ENCODE measurements at places on chromosomes 11 and 22.

DNA sequence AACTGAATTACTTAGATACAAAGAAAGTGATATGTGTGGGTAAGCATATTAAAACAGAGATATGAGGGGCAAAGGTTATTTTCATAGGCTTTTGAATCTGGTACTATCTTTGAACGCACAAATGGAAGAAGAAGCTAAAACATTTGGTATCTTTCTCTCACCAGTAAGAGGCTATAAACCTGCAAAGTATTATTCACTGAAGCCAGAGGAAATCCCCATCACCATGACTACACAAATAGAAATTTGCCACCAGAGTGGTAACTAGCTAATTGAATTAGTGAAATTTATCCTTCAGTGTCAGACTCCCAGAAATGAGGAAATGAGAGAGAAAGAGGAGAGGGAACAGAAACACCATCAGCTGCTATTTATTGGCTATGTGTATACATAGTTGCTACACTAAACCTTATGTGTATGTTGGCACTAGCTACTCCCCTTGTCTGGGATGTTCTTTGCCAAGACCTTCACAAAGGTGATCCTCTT, 503.4 kb downstream of the DLG2 start:
- no peak for DNase-seq

DNA sequence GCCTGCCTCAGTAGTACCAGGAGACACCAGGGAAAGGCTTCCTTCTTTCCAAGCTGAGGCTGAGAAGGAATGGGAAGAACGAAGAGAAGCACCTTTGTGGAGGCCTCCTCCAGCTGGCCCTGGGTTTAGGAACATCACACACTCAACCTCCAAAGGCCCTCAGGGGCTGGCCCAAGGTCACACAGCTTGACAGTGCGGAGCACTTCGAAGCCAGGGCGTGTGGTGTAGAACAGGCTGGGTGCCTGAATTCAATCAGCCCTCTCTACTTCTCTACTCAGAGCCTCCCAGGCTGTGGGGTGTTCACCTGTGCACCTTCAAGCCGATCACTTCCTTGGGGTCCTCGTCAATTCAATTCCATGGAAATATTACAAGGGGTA, 727 bp upstream of the CSDC2 start:
- no peak for DNase-seq

GRCh38 chr22:42909363-42910058, 52.4 kb upstream of the ARFGAP3 start:
- no peak for DNase-seq

- no peak for DNase-seq
Measured at GRCh38 chr11:83061883-83062282, 9.8 kb downstream of the RAB30 start.

DNA sequence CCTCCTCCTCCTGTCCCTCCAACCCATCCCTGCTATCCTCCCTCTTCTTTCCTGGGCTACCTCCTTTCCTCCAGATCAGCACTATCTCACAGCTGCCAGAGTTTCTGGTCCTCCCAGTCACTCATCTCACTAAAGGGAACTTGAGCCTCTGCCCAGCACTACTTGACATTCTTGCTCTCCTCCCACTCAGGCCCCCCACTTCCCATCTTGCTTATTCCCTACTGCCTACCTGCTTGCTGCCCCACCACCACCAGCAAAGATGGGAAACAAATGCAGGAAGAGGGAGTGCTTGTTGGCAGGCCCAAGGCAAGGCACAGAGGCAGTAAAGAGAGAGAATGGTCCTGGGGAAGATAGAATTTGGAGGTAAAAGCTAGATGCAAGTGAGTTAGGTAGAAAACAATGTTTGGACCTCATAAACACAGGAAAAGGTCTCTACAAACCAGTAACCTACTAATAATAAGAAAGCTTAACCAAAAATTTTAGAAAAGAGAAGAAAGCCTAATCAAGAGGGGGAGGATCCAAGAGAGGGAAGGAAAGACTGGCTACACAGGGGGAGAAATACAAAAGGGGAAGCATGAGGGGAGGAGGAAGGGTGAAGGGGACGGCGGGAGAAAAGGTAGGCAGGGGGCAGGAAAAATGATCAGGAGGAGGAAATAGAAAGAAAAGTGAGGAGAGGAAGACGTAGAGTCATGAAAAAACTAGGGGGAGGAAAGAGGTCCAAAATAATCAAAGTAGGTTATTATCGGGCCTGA, 63.6 kb downstream of the PAK1 start:
- no peak for DNase-seq

DNA sequence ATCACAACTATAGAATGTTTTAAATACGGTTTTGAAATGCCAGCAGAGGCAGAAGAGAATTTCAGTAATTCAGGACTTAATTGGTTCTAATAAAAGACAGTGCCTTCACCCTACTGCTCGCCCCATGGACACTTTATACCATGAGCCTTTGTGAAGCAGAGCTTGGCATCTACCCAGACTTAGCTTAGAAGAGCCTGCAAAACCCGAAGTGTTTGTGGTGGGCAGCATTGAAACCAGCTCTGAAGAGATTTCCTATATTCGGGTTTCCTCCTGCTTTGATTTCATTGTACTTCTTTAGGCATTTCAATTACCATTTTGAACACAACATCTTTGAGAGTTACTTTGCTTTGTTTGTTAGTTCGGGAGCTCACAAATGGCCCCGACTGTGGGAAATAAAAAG, 185.1 kb upstream of the MTNR1B start:
- DNase-seq: no peak
